Astrocyte of the cerebellum (primary cell): ENCODE measurements at places on chromosomes 16 and 17.

DNA sequence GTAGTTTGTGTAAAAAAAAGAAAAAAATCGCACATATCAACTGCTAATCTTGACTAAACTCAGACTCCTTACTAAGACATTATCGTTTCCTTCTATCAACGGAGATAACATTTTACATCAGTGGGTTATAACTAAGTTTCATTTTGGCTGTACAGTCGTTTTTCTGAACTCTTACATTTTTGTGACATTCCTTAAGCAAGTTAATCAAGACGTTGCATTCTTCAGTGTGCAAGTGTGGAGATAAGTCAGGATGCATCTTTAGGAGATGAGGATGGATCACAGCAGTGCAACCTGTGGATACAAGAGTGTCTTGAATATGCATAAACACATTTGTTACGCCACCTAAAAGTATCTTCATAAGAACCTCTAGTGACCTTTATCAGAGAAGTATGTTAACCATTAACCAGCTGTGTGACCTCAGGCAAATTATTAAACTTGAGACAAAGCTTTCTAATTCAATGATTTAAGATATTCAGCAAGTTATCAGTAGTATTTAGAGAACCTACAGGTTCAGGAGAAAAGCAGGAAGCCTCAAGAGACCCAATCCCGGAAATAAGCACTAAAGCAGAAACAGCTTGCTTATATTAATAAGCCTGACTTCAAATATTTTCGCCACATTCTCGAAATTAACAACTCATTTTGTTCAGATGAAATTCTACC is 9.4 kb downstream of the CMC2 start:
- no peak for DNase-seq

DNA sequence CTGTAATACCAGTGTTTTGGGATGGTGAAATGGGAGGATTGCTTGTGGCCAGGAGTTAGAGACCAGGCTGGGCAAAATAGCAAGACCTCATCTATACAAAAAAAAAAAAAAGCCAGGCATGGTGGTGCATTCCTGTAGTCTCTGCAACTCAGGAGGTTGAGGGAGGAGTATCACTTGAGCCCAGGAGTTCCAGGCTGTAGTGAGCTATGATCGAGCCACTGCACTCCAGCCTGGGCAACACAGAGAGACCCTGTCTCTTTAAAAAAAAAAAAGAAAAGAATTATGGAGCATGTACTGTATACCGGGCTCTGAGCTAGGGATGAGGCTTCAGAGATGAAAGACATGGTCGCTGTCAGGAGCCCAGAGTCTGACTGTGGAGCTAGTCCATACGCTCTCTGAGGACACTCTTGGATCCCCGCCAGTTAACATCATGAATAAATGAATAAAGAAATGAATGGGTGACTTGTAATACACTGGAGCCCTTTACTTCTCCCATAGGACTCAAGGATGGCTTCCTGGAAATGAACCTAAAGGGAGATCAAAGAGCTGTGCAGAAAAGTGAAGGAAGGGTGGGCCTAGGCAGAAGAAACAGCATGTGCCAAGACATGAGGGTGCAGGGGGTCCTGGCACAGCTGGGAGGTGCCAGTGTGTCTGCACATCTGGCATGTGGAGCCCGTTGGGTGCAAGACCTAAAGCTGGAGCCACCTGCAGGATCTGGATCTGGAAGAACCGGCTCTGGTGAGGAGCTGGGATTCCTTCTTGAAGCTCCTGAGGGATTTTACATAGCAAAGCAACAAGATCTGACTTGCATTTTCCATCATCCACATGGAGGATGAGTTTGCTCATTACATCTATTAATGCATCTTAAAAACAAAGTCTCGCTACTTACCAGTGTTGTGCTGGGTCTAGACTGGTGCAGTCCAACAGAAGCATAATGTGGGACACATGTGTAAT is 120.4 kb downstream of the IRX3 start:
- no peak for DNase-seq

DNA sequence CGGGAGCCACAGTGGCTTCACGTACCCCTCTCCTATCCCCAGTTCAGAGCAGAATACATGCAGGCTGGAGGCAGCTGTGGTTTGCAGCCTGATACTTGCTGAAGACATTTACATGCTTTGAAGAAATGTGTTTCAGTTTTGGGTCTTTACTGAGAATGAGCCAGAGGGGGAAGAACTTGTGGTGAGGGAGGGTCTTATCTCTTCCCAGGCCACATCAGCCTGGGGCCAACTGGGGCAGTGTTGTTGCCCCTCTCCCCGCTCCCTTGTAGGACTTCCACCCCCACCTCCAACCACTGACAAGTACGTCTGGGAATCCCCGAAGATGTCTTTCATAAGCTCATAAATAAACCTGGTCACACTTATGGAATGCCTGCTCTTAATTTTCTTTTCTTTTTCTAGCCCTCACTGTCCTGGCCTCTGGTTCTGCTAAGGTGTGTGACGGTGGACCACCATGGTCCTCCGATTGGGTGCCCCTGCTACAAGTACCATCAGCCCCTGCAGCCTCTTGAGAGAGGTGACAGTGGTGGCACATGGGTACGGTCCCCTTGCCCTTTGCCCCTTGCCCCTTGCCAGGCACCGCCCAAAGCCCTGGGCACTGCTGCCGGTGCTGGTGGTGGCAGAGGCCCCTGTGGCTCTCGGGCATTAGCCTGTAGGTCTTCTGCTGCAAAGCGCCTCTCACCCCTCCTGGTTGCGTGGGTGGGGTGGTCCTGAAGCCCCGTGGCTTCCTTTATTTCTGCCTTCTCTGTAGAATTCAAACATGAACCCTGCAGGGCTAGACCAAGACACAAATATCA is 144.8 kb upstream of the RPH3AL start:
- DNase-seq: no peak

DNA sequence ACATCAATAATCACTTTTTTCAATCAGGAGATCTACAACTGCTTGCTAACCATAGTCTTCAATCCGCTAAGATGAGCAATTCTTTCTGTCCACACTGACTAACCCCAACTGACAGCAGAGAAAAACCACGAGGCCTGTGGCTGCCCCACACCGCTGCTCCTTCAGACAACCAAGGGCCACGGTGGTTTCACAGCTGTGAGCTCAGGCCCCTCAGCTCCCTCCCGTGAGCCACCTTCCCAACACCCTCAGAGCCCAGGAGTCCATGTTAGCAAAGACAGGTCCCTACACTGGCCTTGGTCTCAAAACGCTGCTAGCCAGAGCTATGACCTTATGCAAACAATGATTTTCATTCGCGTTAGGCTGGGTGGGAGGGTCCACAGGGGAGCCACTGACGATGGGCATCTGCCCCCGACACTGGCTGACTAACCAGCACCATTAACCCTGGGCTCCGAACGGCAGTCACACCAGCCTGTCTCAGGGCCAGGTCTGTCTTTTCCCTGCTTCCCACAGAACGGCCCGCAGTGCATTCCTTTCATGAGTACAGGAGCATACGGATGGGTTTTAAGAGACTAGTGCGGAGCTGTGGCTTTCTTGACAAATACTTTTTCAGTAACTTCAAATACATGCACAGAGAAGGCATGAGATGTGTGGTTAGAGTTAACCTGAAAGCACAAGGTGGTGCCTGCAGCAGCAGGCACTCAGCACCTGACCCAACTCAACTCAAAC is 67.3 kb downstream of the ANKRD11 start:
- peak; percentile 55 for DNase-seq

DNA sequence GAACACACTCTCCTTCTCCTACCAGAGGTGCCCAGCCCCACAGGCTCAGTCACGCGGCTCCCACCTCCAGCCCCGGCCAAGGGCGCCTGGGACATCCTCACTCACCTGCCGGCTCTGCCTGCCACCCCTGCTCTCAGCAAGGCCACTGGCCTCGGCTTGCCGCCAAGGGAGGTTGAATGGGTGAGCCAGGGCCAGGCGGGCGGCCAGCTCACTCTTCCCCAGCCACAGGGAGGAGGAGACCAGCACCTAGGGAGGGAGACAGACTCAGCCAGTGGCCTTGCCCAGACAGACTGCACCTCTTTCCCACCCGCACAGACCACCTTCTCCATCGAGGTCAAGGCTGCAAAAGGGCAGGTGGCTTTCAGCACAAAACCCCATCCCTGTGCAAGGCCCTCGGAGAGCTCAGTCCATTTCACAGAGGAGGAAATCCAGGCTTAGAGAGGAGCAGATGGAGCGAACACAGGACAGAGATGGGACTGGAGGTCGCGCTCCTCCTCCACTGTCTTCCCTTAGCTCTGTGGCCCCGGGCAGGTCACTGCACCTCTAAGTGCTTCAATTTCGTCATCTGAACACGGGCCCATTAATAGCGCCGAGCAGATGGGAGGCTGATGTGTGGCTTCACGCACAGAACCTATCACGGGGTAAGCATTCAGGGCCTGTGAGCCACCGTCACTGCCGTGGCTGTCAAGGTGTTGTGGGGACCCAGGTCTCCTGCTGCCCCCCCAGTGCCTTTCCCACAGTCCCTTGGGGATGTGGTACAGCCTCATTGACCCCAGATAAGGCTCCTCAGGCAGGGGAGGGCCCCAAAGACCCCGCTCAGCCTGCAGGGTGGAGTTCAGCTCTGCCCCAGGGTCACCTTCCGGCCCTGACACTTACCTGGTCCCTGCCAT is 56.1 kb downstream of the RMI2 start:
- DNase-seq: no peak

DNA sequence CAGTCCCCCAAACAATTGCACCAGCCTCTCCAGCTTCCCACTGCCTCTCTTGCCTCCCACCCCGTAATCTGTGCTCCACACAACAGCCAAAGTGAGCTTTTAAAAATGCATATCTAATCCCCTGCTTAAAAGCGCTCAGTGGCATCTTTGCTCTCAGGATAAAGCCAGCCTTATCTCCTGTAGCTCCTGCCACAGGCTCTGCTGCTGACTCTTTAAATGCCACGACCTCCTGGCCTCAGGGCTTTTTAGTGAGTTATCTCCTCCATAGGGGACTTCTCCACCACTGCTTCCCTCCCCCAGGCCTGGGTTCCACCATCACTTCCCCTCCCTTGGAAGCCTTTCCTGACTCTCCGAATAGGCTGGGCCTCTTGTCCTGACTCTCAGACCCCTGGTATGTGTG is 98.6 kb downstream of the GNAO1 start:
- DNase-seq: no peak
